ENCODE measurements at places on chromosomes 2 and 18.

DNA sequence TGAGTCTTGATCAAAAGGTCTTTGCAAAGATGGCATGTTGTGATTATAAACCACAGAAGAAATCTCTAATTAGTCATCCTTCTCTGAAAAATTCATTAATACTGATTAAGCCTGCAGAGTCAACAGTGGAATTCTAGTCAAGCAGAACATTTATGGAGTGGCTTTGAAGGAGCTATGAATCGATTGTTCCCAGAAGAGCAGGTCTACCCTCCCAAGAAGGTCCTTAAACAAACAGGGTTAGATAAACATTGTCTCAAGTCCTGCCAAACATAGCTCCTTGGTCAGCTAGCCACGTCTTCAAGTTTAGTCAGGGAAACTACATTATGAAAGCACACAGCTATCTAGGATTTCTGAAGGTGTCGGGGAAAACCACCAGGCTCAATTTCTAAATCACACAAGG lies 88.9 kb downstream of the ITGA4 start:
- no peak for DNase-seq

DNA sequence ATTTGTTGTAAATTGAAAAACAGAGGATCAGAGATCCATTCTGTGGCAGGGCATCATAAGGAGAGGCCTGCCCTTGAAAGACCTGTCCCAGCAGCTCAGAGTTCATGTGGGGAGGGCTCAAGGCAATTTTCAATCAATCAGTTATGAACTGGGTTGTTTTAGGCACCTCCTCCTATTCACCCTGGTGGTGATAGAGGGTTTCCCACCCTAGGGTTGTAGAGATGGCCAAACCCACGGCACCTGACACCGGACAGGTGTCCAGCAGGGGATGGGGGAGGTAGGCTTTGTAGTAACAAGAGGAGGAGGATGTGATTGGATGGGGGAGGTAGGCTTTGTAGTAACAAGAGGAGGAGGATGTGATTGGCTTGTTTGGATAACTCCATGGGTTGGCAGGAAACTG lies 205.7 kb downstream of the SOCS6 start:
- DNase-seq = no peak

GRCh38 chr2:206511283-206511682 lies 68.0 kb downstream of the ADAM23 start:
- no peak for DNase-seq

- DNase-seq = no peak
Observed at GRCh38 chr18:78458356-78458755, 521.3 kb upstream of the SALL3 start.

GRCh38 chr2:236935083-236935482 lies 150.6 kb upstream of the COPS8 start:
- no peak for DNase-seq

DNA sequence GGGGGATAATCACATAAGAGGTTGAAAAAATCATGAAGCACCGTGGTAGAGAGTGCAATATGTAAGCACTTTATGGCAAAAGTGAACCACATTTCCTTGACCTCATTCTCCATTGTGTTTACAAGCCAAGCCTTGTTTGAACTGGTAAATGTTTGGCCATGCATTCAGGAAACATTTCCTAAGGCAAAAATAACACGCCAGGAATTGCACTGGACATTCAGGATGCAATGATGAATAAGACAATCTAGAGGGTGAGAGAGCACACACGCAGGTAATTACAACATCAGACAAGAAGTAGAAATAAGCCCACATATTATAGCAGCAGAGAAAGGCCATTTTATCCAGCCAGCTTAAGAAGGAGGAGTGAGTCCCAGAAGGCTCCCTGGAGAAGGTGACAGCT lies 218.0 kb upstream of the OSR1 start:
- no peak for DNase-seq

- no peak for DNase-seq
Observed at GRCh38 chr2:190462181-190462580, 54.0 kb downstream of the MFSD6 start.

DNA sequence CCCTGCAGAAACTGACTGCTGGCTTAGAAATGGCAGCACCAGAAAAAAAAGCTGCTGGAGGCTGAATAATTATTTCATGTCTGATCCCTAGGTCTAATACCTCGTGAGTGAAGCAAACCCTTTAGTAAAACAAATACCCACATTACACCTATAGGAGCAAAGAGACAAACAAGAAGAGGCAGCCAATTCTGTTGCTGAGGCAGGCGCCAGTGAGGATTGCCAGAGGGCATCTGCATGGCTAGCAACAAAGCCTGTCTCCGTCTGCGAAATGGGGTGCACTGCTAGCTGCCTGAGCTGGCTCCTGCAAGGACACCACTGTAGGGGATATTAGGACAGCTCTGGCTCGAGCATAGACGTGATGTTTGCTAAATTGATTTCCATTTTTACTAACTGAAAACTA lies 509.7 kb downstream of the TDRD15 start:
- no peak for DNase-seq

GRCh38 chr2:199791326-199791725 lies 59.7 kb downstream of the FTCDNL1 start:
- DNase-seq = no peak

DNA sequence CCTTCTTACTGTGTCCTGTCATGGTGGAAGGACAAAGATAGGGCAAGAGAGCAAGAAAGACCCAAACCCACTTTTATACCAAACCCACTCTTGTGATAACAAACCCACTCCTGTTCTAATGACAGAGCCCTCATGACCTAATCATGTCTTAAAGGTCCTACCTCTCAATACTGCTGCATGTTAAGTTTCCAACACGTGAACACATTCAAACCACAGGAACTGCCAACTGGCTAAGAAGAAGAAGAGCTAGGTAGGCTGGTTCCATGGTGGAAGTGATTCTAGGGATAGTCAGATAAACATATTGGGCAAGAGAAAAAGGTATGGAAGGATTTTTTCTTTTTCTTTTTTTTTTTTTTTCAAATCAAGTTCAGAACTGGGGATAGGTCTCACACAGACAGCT lies 22.0 kb downstream of the CTLA4 start:
- DNase-seq = no peak

DNA sequence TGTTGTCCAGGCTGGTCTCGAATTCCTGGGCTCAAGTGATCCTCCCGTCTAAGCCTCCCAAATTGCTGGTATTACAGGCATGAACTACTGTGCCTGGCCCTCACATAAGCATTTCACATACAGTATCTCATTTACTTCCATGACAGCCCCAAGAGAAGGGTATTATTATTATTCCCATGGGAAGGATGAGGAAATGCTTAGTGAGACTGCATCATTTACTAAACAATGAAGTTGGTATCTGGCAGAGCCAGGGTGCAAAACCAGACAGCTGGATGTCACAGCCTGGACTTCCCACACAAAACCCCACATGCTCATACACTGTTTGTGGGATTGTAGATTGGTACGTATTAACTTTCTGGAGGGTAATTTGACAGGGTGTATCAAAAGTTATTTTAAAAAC lies 29.9 kb downstream of the DAPL1 start:
- no peak for DNase-seq

DNA sequence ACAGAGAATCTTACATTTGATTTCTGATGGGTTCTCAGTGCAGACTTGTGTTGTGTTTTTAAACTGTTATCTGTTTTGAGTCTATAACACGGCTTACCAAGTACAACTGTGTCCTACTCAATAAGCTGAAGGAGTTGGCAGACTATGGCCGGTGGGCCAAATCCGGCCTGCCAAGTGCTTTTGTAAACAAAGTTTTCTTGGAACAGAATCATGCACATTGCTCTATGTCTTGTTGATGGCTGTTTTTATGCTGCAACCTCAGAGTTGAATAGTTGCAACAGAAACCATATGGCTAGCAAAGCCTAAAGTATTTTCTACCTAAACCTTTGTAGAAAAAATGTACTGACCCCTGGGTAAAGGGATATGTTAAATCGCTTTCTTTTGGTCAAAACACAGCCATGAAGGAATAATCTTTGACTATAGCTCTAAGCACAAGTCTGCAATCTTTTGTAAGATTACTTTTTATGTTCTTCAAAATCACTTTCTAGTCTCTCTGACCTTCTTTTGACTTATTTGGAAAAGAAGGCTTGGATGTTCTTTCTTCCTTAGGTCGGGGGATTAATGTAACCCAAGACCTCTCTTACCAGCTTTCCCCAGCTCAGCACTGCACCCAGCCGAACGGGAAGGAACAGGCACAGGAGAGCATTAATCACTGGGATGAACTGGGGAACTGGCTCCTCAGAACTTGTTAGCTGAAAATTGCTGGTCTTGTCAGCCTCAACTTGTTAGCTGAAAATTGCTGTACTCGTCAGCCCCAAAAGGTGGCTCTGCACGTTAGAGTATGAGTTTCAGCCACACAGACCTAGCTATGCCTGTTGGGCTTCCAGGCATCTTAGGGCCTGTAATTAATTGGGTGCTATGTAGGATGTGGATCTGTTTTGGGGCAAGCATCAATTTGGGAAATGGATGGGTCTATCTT lies 75.4 kb downstream of the CD8B2 start:
- no peak for DNase-seq
